ENCODE measurements at places on chromosomes 16 and 17.

DNA sequence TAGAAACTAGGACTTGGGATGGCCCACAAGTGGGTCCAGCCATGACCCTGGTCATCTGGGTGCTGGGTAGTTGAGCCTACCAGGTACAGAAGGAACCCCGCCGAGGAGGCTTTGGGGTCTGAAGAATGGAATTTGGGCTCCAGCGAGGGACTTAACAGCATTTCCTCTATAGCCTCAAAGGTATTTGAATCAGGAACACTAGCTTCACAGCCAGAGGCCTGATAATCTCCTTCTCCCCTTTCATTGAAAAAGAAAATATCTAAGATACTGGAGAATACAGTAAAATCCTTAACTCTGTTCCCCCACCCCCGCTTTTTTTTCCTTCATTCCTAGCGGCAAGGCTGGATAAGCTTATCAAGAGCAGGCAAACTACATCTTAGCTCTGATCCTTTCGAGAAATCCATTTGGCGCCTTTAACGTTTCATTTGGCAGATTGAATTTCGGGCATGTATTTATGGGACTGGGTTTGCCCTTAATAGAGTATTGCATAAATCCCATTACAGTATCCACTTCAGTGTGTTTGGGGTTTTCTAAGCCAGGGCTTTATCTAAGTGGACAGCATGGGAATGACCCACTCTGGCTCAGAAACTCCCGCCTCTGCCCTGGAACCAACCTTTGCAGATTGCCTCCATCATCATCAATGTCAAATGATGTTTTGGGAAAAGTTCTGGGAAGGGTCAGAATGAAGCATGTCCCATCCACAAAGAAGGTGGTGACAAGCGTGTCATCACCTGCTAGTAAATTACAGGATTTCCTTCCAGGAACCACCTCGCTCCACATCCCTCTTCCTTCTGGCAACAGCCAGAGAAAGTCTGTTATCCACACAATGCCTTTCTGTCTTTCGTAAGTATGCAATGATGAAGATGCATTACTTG, 36.9 kb downstream of the XYLT1 start:
- no peak for DNase-seq

DNA sequence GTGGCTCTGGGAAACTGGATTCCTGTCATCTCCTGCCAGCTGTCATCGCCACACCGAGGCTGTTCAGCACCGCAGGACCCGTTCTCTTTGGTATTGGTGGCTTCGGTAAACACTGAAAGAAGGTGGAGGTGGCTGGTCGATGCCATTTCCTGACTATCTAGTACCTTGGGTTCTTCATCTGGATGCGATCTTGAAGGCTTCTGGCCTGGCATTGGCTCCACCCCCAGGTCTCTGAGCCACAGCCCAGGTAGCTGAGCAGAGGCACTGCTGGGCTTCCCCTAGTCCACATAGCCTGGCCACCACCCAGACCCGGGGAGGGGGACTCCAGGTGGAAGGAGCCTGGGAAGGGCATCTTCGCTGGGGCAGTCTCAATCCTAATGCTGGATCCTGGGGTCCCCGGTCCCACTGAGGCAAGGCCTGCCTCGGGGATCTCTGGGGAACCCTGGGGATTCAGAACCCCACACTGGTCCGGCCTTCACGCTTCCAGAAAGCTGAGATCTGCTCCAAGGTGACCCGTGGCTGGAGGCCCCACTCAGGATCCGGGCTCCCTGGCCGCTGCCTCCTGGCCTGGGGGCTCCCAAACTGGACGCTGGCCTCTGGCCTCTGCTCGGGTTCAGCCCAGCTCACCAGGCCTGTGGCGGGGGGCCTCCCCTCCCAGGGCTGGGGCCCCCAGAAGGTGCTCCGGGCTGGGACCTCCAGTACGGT, 1.8 kb downstream of the C16orf54 start:
- no peak for DNase-seq

- no peak for DNase-seq
These were observed 206.4 kb downstream of the KIF2B start for GRCh38 chr17:54028986-54029580.

DNA sequence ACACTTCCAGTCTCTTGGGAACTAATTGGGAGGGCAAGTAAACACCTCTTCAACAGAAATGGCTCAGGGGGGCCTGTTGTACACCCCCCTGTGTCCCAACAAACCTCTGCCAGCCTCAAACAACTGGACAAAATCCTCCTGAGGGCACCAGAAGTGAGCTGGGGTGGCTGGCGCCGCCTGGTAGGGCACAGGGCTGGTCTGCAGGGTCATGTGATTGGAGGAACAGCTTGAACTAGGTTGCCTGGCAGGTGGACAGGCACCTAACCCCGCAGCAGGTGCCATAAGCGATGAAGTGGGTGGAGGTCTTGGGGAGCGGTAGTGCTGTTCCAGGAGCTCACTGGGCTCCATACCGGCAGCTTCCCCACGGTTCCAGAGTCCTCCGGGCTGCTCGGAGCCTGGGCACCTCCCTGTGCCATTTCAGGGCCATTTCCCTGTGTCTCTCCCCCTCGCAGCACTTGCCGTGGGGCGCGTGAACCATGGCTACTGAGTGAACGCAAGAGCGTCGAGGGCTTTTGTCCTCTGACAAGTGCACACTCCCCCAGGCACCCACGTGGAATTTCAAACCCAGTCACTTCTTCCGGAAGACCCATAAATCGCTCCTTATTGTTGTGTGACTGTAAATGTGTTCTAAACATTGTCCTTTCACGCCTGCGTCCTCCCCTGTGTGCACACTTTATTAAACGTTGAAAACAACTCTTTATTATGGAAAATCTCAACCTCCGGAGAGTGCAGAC, 101.5 kb downstream of the SEC14L1 start:
- no peak for DNase-seq

- DNase-seq: no peak
These were observed 21.5 kb downstream of the MED13 start for GRCh38 chr17:62043602-62044001.

DNA sequence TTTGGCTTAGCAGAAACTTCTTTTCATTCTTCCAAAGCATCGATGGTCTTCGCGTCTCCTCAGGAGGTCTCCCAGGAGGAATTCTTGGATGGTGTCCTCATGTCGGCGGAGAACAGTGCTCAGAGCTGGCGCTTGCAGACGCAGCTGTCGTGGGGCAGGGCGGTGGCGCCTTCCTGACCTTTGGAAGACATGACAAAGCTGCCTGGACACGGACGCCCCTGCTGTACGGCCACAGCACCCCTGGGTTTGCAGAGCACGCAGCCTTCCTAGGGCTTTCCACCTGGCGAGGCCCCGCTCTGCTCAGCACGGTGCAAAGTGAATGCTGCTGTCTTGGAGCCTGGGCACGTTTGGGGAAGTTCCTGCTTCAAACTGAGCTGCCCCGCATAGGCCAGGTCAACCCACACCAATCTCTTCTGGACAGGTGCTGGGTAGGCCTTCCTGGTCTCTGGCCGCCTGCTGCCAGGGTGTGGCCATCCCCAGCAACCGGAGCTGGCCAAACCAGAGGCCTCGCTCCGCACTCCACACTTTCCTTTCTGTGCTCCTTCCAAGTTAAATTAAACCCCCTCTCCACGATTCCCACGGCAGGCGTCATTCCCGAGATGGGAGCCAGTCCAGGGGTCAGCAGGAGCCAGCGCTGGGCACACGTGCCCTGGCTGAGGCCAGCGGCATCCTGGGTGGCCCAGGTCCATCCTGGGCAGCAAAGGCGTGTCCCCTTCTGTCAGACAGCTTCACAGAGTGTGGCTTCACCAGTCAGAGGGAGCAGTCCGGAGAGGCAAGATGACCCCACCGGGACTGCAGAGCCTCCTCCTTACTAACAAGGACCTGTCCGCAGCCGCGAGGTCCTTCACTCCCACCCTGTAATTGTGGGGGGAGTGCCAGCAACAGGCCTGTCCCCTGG, 15.0 kb upstream of the KREMEN2 start:
- DNase-seq: no peak

DNA sequence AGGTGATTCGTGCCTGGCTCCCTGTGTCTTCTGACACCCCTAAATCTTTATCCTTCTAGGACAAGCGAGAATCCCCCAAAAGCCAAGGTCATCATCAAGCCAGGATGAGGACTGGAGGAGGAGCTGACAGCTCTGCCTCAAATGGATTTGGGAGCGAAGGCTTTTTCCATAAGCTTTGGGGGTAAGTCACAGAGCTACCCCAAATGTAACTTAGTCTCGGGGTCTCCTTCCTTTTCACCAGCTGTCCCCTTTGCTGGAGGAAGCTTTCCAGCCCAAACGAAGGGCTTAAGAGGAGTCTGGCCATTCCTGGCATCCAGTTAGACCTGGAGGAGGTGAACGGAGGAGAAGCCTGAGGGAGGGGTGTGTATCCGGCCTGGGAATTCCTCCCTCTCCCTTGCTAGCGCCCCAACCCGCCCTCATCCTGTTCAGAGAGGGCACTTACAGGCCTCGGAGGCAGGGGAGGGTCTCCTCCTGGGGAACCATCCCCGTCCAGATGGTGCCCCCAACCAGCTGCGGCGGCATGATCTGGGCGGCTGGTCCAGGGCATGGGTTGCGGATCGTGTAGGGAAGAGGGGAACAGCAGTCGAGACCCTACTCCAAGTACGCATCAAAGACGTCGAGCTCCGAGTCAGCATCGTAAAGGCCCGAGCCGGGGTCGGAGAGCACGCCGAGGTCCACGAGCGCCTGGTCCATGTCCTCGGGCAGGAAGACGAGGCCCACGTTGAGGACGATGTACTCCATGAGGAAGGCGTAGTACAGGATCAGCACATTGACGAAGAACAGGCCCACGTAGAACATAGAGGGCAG, 938 bp downstream of the DEXI start:
- no peak for DNase-seq

DNA sequence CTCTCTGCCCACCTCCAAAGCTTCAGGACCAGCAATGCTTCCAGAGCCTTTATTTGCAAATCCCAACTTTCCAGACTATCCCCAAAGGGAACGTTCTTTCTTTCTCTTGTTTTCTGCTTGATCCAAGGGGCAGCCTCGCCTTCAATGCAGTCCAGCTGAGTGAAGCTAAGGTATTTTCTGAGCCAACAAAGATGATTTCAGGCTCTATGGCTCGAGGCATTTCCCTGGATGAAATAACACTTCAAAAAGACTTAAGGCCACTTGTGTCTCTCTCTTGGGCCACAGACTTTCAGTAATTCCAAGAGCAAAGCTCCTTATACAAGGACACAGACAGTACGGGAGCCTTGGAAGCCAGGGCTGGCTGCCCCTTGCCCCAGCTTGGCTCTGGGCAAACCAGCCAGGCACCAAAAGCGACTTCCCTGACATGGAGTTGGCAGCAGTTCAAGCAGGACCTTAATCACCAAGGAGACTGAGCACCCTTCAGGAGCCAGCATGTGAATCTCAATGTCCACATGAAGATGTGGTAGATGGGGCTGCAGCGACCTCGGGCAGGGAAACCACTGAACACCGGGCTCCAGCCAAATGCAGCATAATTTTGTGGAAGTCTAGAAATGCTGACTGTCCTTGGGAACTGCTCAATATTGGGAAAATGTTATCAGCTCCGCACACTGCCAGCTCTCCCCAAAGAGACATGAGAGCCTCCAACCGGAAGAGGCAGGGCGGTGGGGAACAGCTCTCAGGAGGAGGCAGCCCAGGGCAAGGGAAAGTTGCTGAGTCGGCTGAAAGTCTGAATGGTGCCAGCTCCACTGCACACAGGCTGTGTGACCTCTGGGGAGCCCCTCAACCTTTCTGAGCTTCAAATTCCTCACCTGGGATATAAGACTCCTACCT, 39.0 kb downstream of the TK2 start:
- no peak for DNase-seq

DNA sequence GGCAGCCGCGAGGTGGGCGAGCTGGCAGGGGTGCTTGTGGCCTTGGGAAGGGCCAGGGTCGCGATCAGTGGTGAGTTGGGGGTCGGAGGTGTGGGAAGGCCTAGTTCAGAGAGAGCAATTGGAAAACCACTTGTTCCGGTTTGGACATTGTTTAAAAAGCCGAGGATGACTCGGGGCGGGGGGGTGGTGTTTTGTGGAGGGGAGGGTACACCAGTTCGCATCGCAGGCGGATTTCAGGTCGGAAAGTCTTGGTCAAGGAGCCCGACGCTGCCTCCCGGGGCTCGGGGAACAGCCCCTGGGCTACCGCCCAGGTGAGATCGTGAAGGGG, 66.4 kb downstream of the KPNA2 start:
- no peak for DNase-seq

- no peak for DNase-seq
These were observed 135.4 kb downstream of the TMEM132E start for GRCh38 chr17:34714475-34715410.

GRCh38 chr17:2468270-2468669, 43.4 kb downstream of the METTL16 start:
- no peak for DNase-seq

DNA sequence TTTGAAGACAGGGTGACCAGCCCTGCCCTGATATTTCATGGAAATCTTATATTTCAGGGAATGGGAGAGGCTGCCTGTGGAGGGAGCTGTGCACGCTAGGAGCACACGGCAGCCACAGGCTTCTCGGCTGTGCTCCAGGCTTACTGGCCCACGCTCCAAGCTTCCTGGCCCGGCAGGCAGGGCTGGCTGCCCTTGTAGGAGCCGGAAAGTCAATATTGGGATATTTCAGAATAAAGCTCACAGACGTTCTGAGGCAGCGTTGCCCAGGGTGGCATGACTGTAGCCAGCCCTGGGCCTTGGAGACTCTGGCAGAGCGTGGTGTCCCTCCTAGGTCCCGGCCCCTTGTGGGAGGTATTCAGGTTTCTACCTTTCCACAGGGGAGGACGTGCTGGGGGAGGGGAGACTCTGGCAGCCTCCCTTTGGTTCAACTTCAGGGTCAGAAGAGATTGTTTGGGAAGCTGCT, 95.6 kb downstream of the NPIPB11 start:
- DNase-seq: no peak

- DNase-seq: no peak
These were observed 342.1 kb downstream of the ZFHX3 start for GRCh38 chr16:72705801-72706200.

DNA sequence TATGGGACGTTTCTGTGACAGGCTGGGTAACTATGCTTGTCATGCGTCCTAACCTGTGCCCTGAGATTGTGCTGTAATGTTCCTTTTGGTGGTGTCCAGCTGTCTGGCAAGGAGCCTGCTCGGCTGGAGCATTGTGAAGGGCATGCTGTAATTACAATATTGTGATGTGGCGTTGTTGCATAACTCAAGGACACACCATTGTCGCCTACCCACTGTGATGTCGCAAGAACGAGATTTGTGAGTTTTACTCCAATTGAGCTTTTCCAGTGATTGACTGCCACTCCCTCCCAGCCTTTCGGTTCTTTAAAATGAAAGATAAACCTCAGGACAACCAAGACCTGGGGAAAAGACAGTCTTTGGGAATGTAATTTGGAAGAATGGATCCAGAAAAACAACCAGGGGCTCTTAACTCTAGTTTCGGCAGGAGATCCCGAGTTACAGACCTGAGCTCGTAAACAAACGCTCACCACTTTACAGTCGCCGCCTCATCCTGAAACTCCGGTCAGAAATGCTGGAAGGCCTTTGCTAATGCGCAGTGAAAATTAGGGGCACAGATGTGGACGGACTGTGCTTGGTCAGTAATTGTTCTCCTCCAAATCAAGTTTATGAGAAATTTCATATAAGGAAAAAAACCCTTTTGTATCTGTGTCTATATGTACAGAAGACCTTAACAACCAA, 1.3 kb downstream of the ZNF750 start:
- no peak for DNase-seq

GRCh38 chr17:27407916-27408864, 48.1 kb upstream of the KSR1 start:
- no peak for DNase-seq

- DNase-seq: no peak
These were observed 44.3 kb downstream of the PMP22 start for GRCh38 chr17:15220785-15221184.

- no peak for DNase-seq
These were observed 13.4 kb downstream of the PDZD9 start for GRCh38 chr16:21987498-21987897.

- DNase-seq: no peak
These were observed at the start of gene HOXB2 for GRCh38 chr17:48545022-48545375. Gene HOXB2, minus strand, starts transcription at chr17:48545109. Its CDS starts 198 bp downstream, at chr17:48544911.

Measured in activated naive CD8-positive, alpha-beta T cell treated with anti-CD3 and anti-CD28 coated beads, Interleukin-2, amount 50 U/mL, for 16 hours (primary cell).